Vagina (tissue), 2 donors: ENCODE measurements at places on chromosomes 16 and 17.

DNA sequence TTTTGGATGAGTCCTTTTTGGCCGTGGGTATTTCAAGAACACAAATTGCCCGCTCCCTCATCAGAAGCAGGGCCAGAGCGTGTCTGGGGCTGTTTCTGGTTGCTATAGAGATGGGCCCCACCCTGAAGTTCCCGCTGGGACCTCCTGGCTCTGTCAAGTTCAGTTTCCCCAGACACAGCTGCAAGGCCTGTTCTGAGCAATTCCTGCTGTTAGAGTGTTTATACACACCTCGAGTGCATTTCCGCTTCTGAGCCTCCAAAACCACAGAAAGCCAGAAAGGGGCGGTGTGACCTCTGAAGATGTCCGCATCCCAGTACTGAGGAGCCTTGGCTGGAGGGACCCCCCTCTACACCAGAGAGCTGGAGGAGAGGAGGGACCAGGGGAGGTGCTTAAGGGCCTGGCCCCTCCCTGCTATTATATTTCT is 9.3 kb upstream of the WBP2 start:
- no peaks in the 10 kb centered on the region for H3K27me3 ChIP-seq
- peak overlapping the region; percentile 75 for H3K27ac ChIP-seq
- no peak for DNase-seq
- no peak overlapping the region for H3K4me3 ChIP-seq
- peaks cover 51% of the 10 kb centered on the region for H3K4me1 ChIP-seq
- H3K36me3 ChIP-seq, result no peaks in the 10 kb centered on the region

- no peak overlapping the region for H3K27ac ChIP-seq
- H3K4me1 ChIP-seq, result no peaks in the 10 kb centered on the region
- no peak for DNase-seq
- H3K4me3 ChIP-seq, result no peak overlapping the region
Measured at GRCh38 chr17:18218756-18219415, 6.5 kb upstream of the LLGL1 start.

DNA sequence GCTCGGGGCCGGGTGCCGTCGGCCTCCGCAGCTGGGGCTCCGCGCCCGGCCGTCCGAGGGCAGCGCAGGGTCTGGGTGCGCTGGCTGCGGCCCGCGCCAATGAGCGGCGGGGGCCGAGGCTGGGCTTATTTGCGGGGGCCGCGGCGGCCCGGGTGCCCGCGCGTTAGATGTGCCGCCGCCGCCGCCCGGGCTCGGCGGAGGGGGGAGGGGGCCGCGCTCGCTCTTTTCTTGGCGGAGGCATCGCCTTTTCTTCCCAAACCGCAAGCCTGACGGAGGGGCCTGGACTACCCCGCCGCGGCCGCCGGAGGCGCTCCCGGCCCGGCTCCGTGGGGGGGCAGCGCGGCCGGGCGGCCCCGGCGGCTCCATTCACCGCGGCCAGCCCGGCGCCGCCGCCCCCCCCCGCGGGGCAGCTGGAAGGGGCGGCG is at the start of gene NOTUM:
TSS of gene NOTUM (minus strand) at position 101 of the 425 bp plus-strand sequence. CDS start 278 bp downstream, outside the sequence.
- H3K4me1 ChIP-seq, result peaks cover 8% of the 10 kb centered on the region
- no peak for DNase-seq
- H3K36me3 ChIP-seq, result no peaks in the 10 kb centered on the region
- peaks cover 14% of the 10 kb centered on the region for H3K27me3 ChIP-seq

GRCh38 chr16:6484081-6484480 is 848.6 kb upstream of the RBFOX1 start:
- peak overlapping the region; percentile 20 for H3K4me3 ChIP-seq
- no peak for DNase-seq
- no peaks in the 10 kb centered on the region for H3K27me3 ChIP-seq
- no peaks in the 10 kb centered on the region for H3K4me1 ChIP-seq
- no peaks in the 10 kb centered on the region for H3K36me3 ChIP-seq

- no peaks in the 10 kb centered on the region for H3K27me3 ChIP-seq
- H3K4me1 ChIP-seq, result peaks cover 5% of the 10 kb centered on the region
- no peak overlapping the region for H3K27ac ChIP-seq
- H3K4me3 ChIP-seq, result no peak overlapping the region
- H3K36me3 ChIP-seq, result no peaks in the 10 kb centered on the region
- no peak for DNase-seq
Measured at GRCh38 chr17:80802626-80803450, 188.8 kb upstream of the CHMP6 start.

GRCh38 chr16:51310159-51310558 is 159.1 kb upstream of the SALL1 start:
- H3K27ac ChIP-seq, result no peak overlapping the region
- no peaks in the 10 kb centered on the region for H3K36me3 ChIP-seq
- no peaks in the 10 kb centered on the region for H3K27me3 ChIP-seq
- H3K4me3 ChIP-seq, result no peak overlapping the region

- no peak for DNase-seq
- H3K27ac ChIP-seq, result no peak overlapping the region
- H3K36me3 ChIP-seq, result no peaks in the 10 kb centered on the region
- H3K27me3 ChIP-seq, result no peaks in the 10 kb centered on the region
- no peak overlapping the region for H3K4me3 ChIP-seq
- H3K4me1 ChIP-seq, result no peaks in the 10 kb centered on the region
Measured at GRCh38 chr16:54143934-54144571, 142.5 kb downstream of the IRX3 start.

DNA sequence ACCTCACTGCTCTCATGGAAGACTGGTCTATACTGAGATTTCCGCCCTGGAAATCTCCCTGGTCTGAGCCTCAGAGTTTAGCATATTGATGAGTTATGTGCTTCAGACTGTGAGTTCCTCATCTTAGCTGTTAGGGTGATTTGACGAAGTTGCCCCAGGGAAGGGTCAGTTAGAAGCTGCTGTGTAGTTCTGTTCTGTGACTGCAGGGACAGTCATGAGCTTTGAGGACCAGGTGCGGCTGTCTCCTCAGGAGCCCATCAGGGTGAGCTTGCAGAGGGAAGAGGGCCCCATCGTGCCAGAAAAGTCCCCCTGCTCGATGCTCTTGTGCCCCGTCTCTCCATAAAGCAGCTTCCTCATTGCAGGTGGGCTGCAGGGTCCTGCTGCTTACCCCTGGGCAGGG is 28.3 kb upstream of the IL17C start:
- H3K4me3 ChIP-seq, result no peak overlapping the region
- no peaks in the 10 kb centered on the region for H3K4me1 ChIP-seq
- DNase-seq, result no peak
- H3K27me3 ChIP-seq, result no peaks in the 10 kb centered on the region
- H3K27ac ChIP-seq, result no peak overlapping the region
- no peaks in the 10 kb centered on the region for H3K36me3 ChIP-seq

DNA sequence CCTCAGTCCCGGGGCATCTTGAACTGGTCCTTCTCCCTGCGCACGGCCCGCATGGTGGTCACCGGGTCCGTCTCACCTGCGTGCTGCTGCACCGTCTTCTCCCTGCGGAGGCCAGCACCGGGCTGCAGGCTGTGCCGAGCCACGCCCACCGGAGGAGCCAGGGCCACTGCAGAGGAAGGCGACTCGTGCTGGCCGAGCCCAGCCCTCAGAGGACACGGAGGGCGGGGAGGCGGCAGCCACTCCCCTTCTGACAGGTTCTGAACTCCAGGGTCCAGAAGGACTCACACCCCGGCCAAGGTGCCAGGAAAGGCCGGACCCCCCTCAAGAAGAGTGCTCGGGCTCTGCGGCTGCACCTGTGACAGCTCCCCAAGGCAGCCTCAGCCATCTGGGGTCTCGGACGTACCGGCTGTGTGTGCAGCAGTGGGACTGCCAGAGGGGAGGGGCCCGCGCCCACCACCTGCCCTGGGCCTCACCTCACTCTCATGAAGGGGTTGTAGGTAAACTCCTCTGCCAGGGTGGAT is 15.8 kb upstream of the IGFALS start:
- peaks cover 22% of the 10 kb centered on the region for H3K36me3 ChIP-seq
- H3K27me3 ChIP-seq, result no peaks in the 10 kb centered on the region
- no peaks in the 10 kb centered on the region for H3K4me1 ChIP-seq
- H3K27ac ChIP-seq, result no peak overlapping the region
- no peak overlapping the region for H3K4me3 ChIP-seq

DNA sequence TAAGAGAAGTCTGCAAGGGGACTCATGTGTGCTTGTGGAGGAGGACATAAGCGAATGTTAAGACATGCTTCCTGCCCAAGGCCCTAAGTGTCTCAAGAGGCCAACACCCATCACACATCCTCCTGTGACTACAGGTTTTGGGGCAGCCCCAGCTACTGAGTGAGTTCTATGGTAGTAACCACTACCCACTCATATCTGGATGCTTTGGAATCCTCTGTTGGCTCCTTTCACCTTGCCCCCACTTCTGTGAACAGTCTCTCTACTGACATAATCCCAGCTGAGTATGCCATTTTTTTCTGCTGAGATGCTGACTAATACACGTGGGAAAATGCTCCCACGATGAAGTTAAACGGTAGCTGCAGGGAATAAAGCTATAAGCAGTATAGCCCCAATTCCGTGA is 153.5 kb downstream of the VPS53 start:
- no peak for DNase-seq
- no peaks in the 10 kb centered on the region for H3K27me3 ChIP-seq
- H3K4me3 ChIP-seq, result no peak overlapping the region
- H3K36me3 ChIP-seq, result no peaks in the 10 kb centered on the region

DNA sequence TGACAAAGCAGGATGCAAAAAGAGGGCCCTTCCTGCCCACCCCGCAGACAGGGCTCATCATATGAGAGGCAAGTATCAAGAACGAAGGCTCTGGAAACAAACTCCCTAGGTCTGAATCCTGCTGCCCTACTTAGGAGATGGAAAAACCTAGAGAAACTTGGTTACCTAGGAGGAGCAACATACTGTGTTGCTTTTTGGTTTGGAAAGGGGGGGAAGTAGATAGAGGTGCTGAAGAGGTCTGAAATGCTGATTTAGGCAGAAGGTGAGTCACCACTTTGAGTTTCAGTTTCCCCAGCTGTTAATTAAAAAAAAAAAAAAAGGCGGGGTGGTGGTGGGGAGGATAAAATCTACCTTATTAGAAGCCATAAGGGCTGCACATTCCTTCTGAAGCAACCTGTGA is 1.5 kb downstream of the N4BP1 start:
- H3K4me3 ChIP-seq, result peak overlapping the region; percentile 100
- no peaks in the 10 kb centered on the region for H3K27me3 ChIP-seq
- peak overlapping the region; percentile 86 for H3K27ac ChIP-seq

- H3K27me3 ChIP-seq, result no peaks in the 10 kb centered on the region
- no peak for DNase-seq
- H3K27ac ChIP-seq, result peak overlapping the region; percentile 27
- peaks cover 33% of the 10 kb centered on the region for H3K4me1 ChIP-seq
Measured at GRCh38 chr17:64091116-64091515, 38.8 kb downstream of the ERN1 start.

GRCh38 chr17:73667181-73667959 is 23.1 kb upstream of the SDK2 start:
- no peaks in the 10 kb centered on the region for H3K27me3 ChIP-seq
- H3K4me3 ChIP-seq, result no peak overlapping the region
- no peak overlapping the region for H3K27ac ChIP-seq
- no peaks in the 10 kb centered on the region for H3K36me3 ChIP-seq
- DNase-seq, result no peak

DNA sequence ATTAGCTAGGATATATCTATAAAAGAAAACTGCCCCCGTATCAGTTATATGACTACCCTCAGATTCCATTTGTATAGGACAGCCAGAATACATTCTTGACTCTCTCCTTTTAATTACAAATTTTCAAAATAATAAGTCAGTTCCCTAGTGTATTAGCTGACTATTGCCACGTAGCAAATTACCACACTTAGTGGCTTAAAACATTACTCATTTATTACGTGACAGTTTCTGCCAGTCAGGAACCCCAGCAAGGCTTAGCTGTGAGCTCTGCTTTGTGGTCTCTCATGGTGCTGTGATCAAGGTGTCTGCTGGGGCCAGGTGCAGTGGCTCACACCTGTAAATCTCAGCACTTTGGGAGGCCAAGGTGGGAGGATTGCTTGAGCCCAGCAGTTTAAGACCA is 13.9 kb upstream of the SCNN1B start:
- no peaks in the 10 kb centered on the region for H3K27me3 ChIP-seq
- DNase-seq, result no peak
- no peak overlapping the region for H3K4me3 ChIP-seq
- H3K27ac ChIP-seq, result no peak overlapping the region
- H3K36me3 ChIP-seq, result no peaks in the 10 kb centered on the region
- H3K4me1 ChIP-seq, result peaks cover 13% of the 10 kb centered on the region

DNA sequence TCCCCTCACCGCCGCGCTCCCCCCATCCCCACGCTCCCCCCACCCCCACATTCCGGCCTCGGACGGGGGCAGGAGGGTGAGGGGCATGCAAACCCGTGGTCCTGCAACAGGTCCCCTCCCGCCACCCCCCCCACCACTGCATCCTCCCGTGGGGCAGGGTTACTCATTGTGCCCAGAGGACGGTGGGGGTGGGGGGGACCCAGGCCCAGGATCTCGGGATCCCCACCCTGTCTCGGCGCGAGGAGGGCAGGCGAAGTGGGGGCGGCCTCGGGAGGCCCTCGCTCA is 8.5 kb downstream of the SLC22A31 start:
- H3K27me3 ChIP-seq, result no peaks in the 10 kb centered on the region
- H3K4me1 ChIP-seq, result peaks cover 10% of the 10 kb centered on the region
- no peak for DNase-seq
- no peak overlapping the region for H3K27ac ChIP-seq
- no peaks in the 10 kb centered on the region for H3K36me3 ChIP-seq

GRCh38 chr17:77571155-77571981 is 387.1 kb upstream of the TNRC6C start:
- H3K36me3 ChIP-seq, result no peaks in the 10 kb centered on the region
- no peak for DNase-seq
- H3K4me3 ChIP-seq, result peak overlapping the region; percentile 17

DNA sequence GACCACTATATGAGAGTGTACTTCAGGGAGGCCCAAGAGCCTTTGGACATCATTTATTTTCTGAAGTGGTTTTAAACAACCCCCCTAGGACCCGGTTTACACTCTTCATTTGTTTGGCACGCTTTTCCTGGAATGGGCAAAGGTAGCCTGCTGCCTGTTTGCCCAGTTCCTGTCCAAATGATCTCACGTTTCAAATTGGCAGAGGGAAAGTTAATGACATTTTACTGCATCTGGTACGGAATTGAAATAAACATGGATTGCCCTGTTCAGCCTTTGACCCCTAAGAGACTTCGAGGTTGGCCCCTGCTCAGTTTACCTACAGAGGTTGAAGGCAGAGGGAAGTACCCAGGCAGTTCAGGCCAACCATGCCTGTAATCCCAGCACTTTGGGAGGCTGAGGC is 5.8 kb upstream of the RPRML start:
- H3K27ac ChIP-seq, result no peak overlapping the region
- H3K4me1 ChIP-seq, result peaks cover 1% of the 10 kb centered on the region
- no peak overlapping the region for H3K4me3 ChIP-seq
- H3K36me3 ChIP-seq, result no peaks in the 10 kb centered on the region

DNA sequence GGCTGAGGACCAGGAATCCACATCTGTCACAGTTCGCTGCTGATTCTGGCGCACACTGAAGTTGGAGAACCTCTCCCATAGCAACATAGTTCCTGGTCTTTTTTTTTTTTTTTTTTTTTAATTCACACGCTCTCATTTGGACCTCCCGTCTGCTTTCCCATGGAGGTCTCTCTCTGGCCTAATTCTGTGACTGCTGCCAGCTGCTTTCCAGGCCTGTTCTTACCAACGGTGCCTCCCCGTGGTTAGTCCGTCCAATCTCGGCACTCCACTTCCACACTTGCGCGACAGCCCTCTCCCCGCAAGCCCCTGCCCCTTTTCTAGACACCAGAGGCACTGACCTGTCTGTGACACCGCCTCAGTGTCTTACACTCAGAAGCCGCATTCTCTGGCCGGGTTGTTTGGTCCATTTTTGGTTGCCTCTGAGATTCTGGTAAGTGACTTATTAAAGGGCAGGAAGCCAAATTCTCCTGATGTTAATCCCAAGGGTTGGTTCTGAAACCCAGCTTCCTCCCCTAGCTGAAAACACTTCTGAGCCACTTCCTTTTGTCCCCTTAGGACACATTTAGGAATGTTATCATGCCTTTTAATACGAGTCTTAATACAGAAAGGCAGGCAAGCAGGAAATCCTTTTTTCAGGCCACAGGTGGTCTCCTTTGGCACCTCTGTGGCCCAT is 1.1 kb upstream of the AKTIP start:
- H3K36me3 ChIP-seq, result no peaks in the 10 kb centered on the region
- H3K4me3 ChIP-seq, result peak overlapping the region; percentile 63
- H3K27me3 ChIP-seq, result no peaks in the 10 kb centered on the region
- H3K27ac ChIP-seq, result peak overlapping the region; percentile 95
- peaks cover 39% of the 10 kb centered on the region for H3K4me1 ChIP-seq
